ELF-1 (cell line): ENCODE measurements at places on chromosomes 4 and X.

GRCh38 chrX:107324493-107325310 lies 118.3 kb downstream of the DNAAF6 start:
- peak; percentile 97 for DNase-seq

DNA sequence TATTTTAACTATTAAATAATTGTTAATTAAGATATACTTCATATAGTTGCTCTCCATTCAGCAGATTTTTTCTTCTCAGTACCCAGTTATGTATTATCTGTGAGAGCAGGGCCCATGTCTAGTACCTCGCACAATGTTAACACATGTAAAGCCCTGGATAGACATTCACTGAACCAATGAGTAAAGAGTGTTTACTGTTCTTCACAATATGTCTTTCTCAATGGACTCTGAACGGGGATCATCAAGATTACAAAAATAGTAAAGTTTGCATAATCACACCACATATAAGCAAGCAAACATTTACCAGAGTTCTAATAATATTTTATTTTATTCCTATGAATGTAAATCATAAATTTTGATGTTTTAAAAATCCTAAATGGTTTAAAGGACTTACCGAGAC lies 47.1 kb downstream of the FBXO8 start:
- no peak for DNase-seq

DNA sequence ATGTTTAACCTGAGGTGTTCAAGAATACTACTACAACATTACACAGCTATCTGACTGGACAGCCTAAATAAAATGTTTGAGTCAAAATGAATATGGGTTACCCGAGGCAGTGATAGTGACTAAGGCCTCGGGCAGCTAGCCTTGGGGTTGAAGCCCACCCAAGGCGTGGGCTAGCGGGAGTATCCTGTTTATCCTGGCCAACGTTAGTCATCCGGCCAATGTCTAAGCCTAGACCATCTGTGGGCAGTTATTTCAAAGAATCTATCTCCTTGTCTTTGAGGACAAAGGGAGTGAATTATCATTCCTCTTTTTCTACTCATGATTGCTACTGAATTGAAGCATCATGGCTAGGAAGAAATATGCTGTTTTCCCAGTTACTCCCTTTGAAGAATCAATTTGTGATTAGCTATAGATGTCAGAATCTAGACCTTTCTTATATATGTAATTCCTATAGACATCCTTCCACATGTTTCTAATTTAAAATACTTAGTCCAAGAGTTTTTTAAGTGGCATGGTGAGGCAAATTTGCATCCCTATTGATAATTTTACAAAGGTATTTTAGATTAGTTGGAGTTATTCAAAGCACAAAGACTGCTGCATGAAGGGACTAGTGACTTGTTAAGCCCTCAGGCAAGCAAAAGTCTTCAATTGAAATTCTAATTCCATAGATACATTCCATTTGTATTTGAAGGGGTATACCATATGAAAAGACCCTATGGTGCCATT lies 6.0 kb upstream of the PDGFC start:
- no peak for DNase-seq

DNA sequence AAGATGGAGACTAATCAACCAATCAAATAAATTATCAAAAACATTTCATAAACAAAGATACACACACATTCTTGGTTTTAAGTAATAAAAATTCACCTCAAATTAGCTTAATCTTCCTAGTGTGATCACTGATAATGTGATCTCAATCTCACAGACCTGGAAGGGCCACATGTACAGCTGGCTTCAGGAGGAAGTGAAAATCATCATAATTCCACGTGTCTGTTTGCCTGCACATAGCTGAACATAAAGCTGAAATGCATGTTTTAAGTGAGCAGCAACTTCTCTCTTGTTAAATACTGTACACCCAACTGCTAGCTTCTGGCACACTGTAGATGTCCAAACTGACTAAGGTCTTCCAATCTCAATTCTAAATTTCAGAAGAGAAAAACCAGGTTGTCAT lies 53.8 kb downstream of the ARHGAP6 start:
- no peak for DNase-seq

DNA sequence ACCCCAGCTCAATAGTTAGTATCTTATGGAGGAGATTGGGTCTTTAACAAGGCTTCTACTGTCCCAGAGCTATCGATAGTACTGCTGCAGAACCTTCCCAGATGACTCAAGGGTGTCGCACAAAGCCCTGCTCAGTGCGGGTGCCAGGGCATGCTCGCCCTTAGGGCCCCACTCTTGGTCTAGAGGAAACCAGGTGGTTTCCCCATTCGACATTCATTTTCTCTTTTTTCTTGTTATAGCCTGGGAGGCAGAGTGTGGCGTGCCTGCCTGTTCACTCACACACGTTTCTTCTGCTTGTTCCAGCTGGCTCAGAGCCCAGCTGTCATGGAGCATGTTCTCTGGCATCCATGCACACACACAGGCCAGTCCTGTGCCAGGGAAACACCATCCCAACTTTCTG lies 144.5 kb downstream of the SMIM20 start:
- DNase-seq, result no peak

- DNase-seq, result no peak
Observed at GRCh38 chr4:76752861-76753501, 145.0 kb downstream of the SOWAHB start.

DNA sequence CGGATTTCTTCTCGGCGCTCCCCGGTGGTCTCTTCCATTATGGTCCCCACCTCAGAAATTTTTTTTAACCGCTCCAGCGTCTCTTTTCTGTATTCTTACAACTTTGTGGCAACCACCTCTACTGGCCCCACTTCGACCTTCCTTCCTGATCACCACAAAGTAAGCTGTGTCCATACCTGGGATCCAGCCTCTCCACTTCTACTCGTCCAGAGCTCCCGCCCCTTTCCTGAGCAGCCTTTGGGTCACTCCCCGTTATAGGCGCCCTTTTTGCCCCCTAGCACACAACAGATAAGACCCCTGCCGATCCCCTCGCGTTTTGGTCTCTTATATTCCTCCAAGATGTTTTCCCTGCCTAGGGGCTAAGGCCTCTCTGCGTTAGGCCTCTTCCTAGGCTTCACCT lies 557 bp downstream of the PIGG start:
- DNase-seq, result peak; percentile 18

- DNase-seq, result no peak
Observed at GRCh38 chr4:142350871-142351270, 495.2 kb downstream of the INPP4B start.
